ENCODE measurements at places on chromosomes 1 and 21. TPM values are rescaled to one million over a fixed set of nuclear protein-coding genes. Genes with fewer than 3 reads are reported as not detected.

Gene CHIA
- not detected for polyA plus RNA-seq

Gene TMOD4
- 2.1 TPM for polyA plus RNA-seq

Gene USH2A
- not detected for polyA plus RNA-seq

- no peak overlapping the region for H3K27ac ChIP-seq
- DNase-seq: no peak
- no peak overlapping the region for H3K4me3 ChIP-seq
These were observed 52.6 kb upstream of the TRAPPC10 start for GRCh38 chr21:43959231-43960116.

DNA sequence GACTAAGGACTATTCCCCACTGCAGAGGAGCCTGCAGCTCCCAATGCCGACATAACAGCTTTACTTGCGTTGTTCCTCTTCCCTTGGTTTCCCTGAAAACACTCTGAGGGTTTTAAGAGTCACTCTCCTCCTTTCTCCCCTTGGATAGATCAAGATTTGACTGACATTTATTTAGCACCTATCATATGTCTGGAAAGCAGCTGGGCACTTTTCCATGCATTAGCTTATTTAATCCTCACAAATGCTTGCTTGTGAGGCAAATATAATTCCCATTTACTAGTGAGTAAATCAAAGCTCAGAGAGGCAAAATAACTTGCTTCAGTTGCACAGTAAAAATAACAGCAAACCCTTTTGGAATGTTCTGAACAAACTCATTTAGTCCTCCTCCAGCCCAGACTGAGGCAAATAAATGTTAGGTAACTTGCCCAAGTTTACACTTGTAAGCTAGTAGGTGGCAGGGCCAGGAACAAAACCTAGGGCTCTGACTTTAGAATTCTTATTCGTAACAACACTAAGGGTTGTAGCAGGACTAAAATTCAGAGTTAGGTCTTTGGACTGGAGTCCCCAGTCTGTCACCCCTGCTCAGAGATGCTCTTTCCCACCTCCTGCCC is 81.4 kb downstream of the KCND3 start:
- H3K36me3 ChIP-seq: no peaks in the 10 kb centered on the region
- H3K27ac ChIP-seq: no peak overlapping the region
- H3K4me1 ChIP-seq: peaks cover 16% of the 10 kb centered on the region
- peak; percentile 5 for DNase-seq
- no peak overlapping the region for H3K4me3 ChIP-seq

GRCh38 chr1:183063349-183063748 is 40.1 kb downstream of the LAMC1 start:
- H3K4me1 ChIP-seq: no peaks in the 10 kb centered on the region
- no peaks in the 10 kb centered on the region for H3K27me3 ChIP-seq
- H3K36me3 ChIP-seq: no peaks in the 10 kb centered on the region
- no peak overlapping the region for H3K4me3 ChIP-seq
- no peak overlapping the region for H3K27ac ChIP-seq

GRCh38 chr1:117599286-117600221 is 6.3 kb upstream of the TENT5C start:
- no peak overlapping the region for H3K4me3 ChIP-seq
- DNase-seq: no peak
- no peak overlapping the region for H3K27ac ChIP-seq
- H3K4me1 ChIP-seq: no peaks in the 10 kb centered on the region
- H3K36me3 ChIP-seq: no peaks in the 10 kb centered on the region

DNA sequence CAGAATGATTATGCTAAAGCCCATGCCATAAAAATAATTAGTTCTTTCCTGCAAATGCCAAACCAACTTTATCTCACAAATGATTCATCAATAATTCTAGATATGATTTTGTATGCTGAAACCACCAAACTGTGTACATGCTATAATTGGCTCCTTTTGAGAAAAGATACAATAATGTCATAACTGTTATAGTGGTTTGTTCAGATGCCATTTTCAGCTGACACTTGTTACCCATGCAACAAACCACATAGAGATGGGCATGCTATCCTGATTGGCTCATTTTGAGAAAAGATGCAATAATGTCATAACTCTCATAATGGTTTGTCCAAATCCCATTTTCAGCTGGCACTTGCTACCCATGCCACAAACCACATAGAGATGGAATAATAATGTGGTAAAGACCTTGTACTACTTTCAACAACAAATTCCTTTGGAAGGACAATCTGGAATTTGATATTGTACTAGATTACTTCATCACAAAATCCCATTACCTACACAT is 283.8 kb downstream of the TPR start:
- H3K27ac ChIP-seq: no peak overlapping the region
- H3K4me1 ChIP-seq: no peaks in the 10 kb centered on the region
- no peak for DNase-seq
- H3K4me3 ChIP-seq: no peak overlapping the region
- H3K27me3 ChIP-seq: no peaks in the 10 kb centered on the region

DNA sequence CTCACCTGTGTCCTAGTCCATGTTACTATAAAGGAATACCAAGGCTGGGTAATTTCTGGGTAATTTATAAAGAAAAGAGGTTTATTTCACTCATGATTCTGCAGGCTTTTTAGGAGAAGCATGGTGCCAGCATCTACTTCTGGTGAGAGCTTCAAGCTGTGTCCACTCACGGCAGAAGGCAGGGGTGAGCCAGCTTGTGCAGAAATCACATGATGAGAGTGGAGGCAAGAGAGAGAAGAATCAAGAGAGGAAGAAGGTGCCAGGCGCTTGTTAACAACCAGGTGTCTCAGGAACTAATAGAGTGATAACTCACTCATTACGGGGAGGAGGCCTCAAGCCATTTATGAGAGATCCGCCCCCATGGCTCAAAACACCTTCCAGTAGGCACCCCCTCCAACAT is 67.5 kb upstream of the CD34 start:
- no peak for DNase-seq
- H3K27me3 ChIP-seq: no peaks in the 10 kb centered on the region
- H3K36me3 ChIP-seq: no peaks in the 10 kb centered on the region
- H3K4me3 ChIP-seq: no peak overlapping the region
- H3K27ac ChIP-seq: no peak overlapping the region

Data from sigmoid colon (tissue), 7 donors.